ENCODE measurements at places on chromosomes 5 and 9.

- DNase-seq: no peak
Observed at GRCh38 chr5:56763182-56763581, 52.2 kb upstream of the MAP3K1 start.

DNA sequence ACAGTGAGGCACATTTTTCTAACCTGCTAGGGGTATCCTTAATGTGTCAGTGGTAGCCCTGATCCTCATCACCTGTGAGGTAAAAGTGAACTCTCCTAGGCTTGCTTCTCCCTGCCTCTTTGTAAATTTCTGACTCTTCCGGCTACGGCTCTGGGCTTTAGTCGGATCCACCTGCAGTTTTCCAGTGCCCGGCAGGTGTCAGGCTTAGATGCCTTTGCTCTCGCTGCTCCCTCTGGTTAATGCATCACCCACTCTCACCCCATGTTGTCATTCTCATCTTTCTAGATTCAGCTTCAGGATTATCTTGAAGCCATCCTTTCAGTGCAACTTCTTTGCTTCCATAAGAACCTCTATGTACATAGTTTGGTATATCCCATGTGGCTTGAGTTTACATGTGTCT lies 3.6 kb downstream of the CEP78 start:
- DNase-seq: no peak

GRCh38 chr5:84718377-84718776 lies 333.7 kb upstream of the EDIL3 start:
- no peak for DNase-seq

GRCh38 chr9:69018737-69019136 lies 4.8 kb upstream of the PRKACG start:
- no peak for DNase-seq

DNA sequence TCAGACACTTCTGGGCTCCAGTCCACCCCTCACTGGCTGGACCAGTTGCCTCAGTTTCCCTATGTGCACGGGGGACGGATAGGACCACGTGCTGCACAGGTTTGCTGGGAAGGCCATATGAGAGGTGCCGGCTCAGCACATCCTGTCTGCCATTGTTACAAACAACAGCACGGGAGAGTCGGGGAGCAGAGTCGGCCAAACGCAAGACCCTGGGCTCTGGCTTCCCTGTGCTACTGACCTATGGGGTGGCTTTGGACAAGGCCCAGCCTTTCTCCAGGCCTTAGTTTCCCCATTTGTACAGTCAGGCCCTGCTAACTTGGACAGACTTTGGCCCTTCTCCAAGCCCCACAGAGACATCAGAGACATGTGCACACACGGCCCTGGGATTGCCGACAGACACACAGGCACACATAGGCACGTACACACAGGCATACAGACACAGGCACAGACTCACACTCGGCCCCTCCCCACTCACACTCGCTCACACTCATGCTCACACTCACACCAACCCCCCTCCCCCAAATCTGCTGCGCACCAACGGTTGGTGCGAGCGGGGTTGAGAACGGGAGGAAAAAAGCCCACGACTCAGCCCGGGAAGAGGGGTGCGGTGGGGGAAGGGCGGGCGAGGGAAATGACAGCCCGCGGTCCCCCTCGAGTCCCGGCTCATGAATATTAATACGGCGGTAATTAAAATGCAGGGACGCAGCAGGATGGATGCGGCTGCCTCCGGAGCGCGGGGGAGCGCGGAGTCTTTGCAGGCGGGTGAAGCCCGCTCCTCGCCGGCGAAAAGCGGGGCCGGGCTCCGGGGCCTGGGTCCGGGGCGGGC lies 133.0 kb downstream of the C9orf50 start:
- DNase-seq: no peak

DNA sequence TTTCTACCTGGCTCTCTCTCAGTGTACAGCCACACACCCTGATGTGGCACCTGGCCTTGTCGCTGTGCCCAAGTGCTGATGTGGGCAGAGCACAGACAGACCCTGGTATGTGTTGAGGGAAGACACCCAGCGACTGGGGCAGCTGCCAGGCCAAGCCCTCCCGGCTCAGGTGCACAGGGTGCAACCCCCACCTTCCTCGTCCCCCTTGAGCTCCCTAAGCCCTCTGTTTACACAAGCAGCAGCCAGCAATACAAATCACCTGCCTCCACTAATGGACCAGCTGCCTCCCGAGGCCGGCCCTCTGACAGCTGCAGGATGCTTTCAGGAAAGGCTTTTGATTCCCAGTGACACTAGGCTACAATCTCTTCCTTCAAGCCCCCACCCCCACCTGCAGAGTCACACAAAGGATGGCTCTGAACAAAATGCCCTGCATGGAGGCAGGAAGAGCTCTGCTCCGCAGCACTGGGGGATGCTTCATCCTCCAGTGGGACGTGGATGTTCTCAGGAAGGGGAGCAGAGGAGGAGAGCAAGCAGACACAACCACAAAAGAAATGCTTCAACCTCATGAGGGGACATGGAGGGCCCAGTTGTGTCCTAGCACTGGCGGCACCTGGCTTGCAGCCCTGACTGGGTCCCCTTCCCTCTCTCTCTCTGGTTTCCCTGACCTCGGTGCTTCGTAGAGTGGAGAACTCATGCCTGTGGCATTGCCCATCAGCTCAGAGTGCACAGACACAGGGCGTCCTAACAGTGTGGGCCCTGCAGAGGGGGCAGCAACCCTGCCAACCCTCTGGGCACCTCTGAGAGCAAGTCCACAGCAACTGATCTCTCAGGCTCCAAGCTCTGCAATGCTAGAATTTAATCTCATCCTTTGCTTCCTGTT lies 140.8 kb downstream of the BARX1 start:
- DNase-seq: no peak

DNA sequence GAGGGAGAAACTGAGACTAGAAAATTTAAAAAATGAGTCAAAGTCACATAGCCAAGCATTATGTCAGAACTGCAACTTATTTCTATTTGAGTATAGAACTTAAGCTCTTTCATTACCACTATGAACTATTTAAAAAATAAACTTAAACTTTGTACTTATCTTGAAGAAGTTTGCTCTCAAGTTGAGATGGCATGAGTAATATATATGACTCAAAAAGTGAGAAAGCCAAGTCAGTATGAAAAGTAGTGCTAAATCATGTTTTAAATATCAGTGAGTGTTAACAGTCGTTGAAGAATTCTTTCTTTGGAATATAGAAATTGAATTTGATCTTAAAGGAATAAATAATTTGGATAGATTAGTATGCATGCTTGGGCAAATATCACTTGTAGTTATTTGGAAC lies 36.3 kb upstream of the CDH10 start:
- DNase-seq: no peak

GRCh38 chr9:120358877-120359276 lies 221.1 kb downstream of the CDK5RAP2 start:
- DNase-seq: no peak

GRCh38 chr9:19456996-19457692 lies 48.3 kb downstream of the ACER2 start:
- DNase-seq: no peak

DNA sequence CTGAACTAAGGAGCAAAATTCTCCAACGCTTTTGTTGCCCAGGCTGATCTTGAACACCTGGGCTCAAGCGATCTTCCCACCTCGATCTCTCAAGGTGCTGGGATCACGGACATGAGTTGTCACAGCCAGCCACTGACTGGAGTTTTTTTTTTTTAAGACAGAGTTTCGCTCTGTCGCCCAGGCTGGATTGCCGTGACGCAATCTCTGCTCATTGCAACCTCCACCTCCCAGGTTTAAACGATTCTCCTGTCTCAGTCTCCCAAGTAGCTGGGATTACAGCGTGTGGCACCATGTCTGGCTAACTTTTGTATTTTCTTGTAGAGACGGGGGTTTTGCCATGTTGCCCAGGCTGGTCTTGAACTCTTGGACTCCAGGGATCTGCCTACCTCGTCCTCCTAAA lies 58.2 kb downstream of the EHMT1 start:
- no peak for DNase-seq

DNA sequence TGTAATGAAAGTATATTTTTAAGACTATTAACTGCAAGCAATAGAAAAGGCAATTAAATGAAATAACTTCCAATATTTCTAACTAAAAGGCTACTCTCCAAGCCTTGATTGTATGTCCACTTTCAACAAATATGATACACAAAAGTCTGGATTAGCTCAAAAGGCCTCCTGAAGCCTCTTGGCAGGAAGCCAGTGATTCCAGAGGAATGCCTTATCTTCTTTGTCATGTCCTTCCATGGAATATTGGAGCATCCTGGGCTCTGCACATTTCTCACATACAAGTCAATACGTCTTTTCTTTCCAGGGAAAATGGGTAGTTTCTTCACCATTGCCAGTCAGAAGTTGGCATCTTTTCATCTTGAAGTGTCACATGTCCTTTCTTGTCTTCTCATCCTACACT lies 357.8 kb downstream of the KDM4C start:
- no peak for DNase-seq

GRCh38 chr5:141517880-141518617 lies 29.2 kb downstream of the PCDHGC5 start:
- DNase-seq: no peak

DNA sequence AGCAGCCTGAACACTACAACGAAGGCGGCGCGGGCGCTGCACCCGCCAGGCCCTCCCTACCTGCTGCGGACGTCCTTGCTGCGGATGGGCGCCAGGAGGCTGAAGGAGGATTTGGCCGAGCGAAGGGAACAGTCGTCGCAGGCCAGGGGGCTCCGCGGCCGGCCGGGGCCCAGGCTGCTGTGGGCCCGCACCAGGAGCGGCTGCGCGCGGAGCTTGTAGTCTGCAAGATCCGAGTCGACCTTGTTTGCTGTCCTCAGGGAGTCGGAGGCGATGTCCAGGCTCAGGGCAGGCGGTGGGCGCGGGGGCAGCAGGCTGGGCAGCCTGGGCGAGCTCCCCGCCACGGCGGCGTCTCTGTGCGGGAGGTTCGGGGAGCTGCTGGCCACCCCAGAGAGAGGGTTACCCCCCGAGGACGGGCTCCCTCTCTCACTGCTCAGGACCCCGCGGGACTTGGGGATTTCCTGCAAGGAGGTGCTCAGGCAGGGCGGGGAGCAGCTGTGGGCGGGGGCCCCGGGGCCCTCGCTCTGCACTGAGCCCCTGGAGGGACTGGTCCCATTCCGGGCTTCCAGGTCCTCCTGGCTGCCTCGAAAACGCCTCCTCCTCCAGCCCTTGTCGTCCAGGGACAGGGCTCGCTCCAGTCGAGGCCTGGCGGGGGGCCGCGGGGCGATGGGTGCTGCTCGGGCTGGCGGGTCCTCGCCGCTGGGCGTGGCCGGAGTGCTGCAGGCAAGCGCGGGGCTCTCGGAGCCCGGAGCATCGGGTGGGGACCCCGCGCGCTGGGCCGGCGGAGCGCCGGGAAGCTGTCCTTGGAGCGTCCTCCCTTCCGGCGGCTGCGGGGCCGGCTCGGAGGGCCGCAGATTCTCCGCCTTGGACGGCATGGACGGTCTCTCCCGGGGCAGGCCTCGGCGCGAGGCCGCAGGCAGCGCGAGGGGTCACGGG lies 831 bp downstream of the INPP5E start:
- DNase-seq: no peak

- DNase-seq: no peak
Observed at GRCh38 chr9:20022410-20022809, 233.6 kb upstream of the SLC24A2 start.

- no peak for DNase-seq
Observed at GRCh38 chr5:14183187-14183939, 40.2 kb downstream of the TRIO start.

- peak; percentile 35 for DNase-seq
Observed at GRCh38 chr5:7763621-7764072, 87.3 kb downstream of the CFAP90 start.

- no peak for DNase-seq
Observed at GRCh38 chr5:135457424-135458071, 5.4 kb upstream of the TIFAB start.

DNA sequence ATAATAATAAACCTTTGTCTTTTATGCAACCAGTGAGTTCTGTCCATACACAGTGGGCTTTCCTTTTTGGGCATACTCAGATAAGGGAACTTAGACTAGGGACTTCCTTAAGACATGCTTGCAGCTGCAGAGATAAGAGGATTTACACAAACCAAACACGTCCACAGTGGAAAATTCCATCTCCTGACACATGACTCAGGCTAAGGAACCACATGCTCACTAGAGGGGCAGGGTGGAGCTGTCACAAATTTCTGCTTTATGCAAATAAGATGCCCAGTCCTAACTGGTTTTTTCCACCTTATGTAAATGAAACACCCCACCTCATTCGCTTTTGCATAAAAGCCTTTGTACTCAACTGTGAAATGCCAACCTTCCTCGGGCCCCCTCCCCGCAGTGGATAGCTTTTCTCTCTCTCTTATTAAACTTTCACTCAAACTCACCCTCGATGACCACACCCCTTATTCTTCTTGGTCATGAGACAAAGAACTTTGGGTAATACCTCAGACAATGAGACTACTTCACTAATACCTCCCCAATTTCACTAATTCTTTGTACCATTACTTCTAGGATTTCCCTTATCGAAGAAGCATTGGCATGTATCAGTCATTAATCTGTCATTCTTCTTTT lies 170.3 kb upstream of the FTMT start:
- DNase-seq: no peak

GRCh38 chr5:76365561-76365960 lies 37.5 kb upstream of the IQGAP2 start:
- no peak for DNase-seq

DNA sequence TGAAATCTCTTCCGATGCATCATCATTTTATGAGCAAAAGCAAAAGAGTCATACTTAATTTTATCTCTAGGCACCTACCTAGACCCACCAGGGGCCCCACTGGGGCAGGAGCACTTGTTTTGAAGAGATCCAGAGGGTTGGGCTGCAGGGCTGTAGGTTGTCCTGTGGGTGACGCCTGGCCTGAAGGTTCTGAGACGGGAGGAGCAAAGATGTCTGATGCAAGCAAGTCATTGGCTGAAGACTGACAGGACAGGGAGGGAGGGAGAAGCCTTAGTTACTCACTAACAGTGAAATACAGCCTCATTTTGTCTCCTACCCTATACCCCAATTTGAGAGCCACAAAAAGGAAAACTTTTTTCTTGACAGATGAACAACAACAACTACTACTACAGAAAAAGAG lies 17.1 kb upstream of the C9 start:
- DNase-seq: no peak

- no peak for DNase-seq
Observed at GRCh38 chr5:28265877-28266276, 1227.5 kb upstream of the CDH9 start.

- peak; percentile 66 for DNase-seq
Observed at GRCh38 chr5:142770650-142771609, 753 bp downstream of the ARHGAP26 start.

- DNase-seq: no peak
Observed at GRCh38 chr5:36422952-36423351, 121.2 kb upstream of the RANBP3L start.

- no peak for DNase-seq
Observed at GRCh38 chr9:89880721-89881120, 275.9 kb downstream of the GADD45G start.

DNA sequence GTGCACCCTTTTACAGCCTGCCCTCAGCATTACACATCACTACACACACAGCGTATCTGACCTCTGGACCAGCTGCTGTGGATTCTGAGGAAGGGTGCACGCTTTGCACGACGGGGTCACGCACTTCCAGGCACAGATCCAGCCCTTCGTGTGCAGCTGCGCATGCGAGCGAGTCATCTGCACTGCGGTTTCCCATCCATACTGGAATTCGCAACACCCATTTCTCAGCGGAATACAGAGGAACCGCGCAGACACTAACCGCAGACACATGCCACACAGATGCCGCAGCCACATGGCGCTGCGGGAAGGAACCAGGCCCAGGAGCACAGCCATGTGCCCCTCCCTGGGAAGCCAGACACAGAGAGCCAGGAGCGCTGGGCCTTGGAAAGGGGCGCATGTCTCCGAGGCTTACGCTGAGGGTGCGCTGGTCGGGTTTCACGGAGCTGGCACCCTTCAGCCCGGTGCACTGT lies 43.5 kb downstream of the PNPLA7 start:
- no peak for DNase-seq
